A549 treated with DMSO at 1 μM for 4 hours (cell line): ENCODE measurements at places on chromosomes 7 and 10. TPM values are rescaled to one million over a fixed set of nuclear protein-coding genes. Genes with fewer than 3 reads are reported as not detected.

The CLDN12 gene
- 22.7 to 29.8 TPM (median 26.9 TPM) in 5 replicates for total RNA-seq

The C10orf105 gene
- total RNA-seq, result not detected in 5 replicates

The NRAP gene
- total RNA-seq, result not detected in 5 replicates

The CLCN1 gene
- 0.03 to 0.07 TPM (median 0.06 TPM) in 3 of 5 replicates, not detected in the others for total RNA-seq

The CDH23 gene
- total RNA-seq, result 2.2 to 2.7 TPM (median 2.3 TPM) in 5 replicates

The MPP7 gene
- 0.08 to 0.24 TPM (median 0.15 TPM) in 5 replicates for total RNA-seq

The TBX20 gene
- total RNA-seq, result 2.2 to 3.2 TPM (median 2.8 TPM) in 5 replicates

The RARRES2 gene
- total RNA-seq, result not detected in 5 replicates

The RASA4B gene
- 1.4 to 1.9 TPM (median 1.7 TPM) in 5 replicates for total RNA-seq

The BLNK gene
- not detected in 5 replicates for total RNA-seq

The SLC29A4 gene
- 11.2 to 14.7 TPM (median 11.7 TPM) in 5 replicates for total RNA-seq

The GPR158 gene
- total RNA-seq, result 0.02 to 0.06 TPM (median 0.05 TPM) in 5 replicates

The KCNK18 gene
- total RNA-seq, result not detected in 5 replicates

The AKR1C8 gene
- 0.32 to 0.49 TPM in 2 of 5 replicates, not detected in the others for total RNA-seq

The UCMA gene
- total RNA-seq, result not detected in 5 replicates

The SUN3 gene
- total RNA-seq, result 0.46 TPM in 1 of 5 replicates, not detected in the others

The FOXL3 gene
- total RNA-seq, result not detected in 5 replicates

The LRRC61 gene
- 0.05 to 0.21 TPM (median 0.10 TPM) in 4 of 5 replicates, not detected in the other for total RNA-seq

The STRA8 gene
- total RNA-seq, result not detected in 5 replicates

The AVL9 gene
- total RNA-seq, result 24.7 to 38.0 TPM (median 29.6 TPM) in 5 replicates

The HEPACAM2 gene
- total RNA-seq, result not detected in 5 replicates

The CCDC172 gene
- total RNA-seq, result not detected in 5 replicates

The ACSM6 gene
- total RNA-seq, result not detected in 5 replicates

The SFMBT2 gene
- 11.4 to 14.9 TPM (median 13.5 TPM) in 5 replicates for total RNA-seq

The PON3 gene
- total RNA-seq, result 28.7 to 39.9 TPM (median 35.0 TPM) in 5 replicates

The MEOX2 gene
- not detected in 5 replicates for total RNA-seq

The PRKG1 gene
- total RNA-seq, result 0.16 TPM in 1 of 5 replicates, not detected in the others

The HOXA2 gene
- total RNA-seq, result 0.70 to 1.6 TPM (median 1.2 TPM) in 5 replicates

The CYP3A7 gene
- not detected in 5 replicates for total RNA-seq

The RPEL1 gene
- total RNA-seq, result 0.03 TPM in 1 of 5 replicates, not detected in the others

The SPDYE11 gene
- total RNA-seq, result not detected in 5 replicates

The NAT16 gene
- total RNA-seq, result 0.09 to 0.28 TPM (median 0.17 TPM) in 5 replicates

The NUDT13 gene
- total RNA-seq, result 2.0 to 3.3 TPM (median 3.0 TPM) in 5 replicates

The COL28A1 gene
- total RNA-seq, result 0.56 to 0.97 TPM (median 0.71 TPM) in 5 replicates

The SAMD8 gene
- 8.9 to 15.4 TPM (median 11.3 TPM) in 5 replicates for total RNA-seq

The SLC18A2 gene
- 0.03 to 0.08 TPM (median 0.05 TPM) in 4 of 5 replicates, not detected in the other for total RNA-seq

The MKX gene
- total RNA-seq, result not detected in 5 replicates

The OPALIN gene
- not detected in 5 replicates for total RNA-seq

The PRSS1 gene
- total RNA-seq, result not detected in 5 replicates

The CPN1 gene
- 0.16 to 0.60 TPM (median 0.41 TPM) in 5 replicates for total RNA-seq

The MYO1G gene
- 0.07 to 0.13 TPM (median 0.09 TPM) in 5 replicates for total RNA-seq
